ENCODE measurements at places on chromosomes 5 and 9.

GRCh38 chr5:38827525-38827924, 18.3 kb upstream of the OSMR start:
- DNase-seq, result no peak

DNA sequence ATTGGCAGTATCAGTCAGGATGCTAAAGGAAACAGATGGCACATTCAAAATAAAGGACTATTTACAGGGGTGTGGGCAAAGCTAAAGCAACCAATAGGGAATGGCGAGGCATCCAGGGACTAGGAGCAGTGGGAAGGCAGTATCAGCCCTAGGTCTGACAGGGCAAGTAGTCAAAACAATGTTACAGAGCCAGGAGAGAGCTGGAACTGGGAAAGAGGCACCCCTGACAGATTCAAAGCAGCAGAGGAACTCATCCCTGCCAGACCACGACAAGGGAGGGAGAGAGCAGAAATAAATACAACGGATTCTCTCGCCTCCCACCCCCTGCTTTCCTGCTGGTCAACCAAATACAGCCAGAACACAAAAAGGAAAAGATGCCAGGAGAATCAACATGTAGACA, 371.5 kb downstream of the NR2F1-AS1 start:
- DNase-seq, result no peak

- no peak for DNase-seq
These were observed 435.7 kb downstream of the NFIB start for GRCh38 chr9:13878241-13878711.

DNA sequence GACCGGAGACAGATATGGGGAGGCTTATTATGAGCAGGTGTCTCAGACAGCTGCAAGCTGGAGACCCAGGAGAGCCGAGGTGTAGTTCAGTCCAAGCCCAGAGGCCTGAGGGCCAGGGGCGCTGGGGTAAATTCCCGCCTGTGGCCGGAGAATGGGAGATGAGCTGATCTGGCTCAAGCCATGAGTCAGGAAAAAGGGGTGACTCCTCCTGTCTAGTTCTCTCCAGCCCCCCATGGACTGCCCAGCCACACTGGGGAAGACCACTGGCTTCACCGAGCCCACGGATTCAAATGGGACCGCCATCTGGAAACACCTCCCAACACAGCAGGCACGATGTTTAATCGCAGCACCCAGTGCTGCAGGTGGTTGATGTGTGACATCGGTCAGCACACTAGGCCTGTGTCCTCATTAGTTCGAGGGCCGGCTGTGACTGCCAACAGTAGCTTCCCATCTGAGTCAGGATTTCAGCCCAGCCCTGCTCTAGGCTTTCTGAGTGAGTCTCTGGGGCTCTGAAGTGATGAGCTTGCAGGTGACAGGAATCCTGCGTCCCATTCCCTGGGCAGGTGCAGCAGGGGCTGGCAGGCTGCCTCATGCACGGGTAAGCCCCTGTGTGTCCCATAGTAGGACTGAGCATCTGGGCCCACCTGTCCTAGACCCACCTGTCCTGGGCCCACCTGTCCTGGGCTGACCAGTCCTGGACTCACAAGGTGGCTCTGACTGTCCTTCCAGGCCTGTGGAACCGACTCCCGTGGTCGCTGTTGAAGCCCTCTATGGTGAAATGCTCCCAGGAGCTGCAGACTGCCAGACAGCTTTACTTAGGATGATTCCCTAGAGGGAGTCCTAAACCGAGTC, 49.7 kb downstream of the AHRR start:
- no peak for DNase-seq

- no peak for DNase-seq
These were observed 110.9 kb downstream of the ESM1 start for GRCh38 chr5:54874337-54875021.

DNA sequence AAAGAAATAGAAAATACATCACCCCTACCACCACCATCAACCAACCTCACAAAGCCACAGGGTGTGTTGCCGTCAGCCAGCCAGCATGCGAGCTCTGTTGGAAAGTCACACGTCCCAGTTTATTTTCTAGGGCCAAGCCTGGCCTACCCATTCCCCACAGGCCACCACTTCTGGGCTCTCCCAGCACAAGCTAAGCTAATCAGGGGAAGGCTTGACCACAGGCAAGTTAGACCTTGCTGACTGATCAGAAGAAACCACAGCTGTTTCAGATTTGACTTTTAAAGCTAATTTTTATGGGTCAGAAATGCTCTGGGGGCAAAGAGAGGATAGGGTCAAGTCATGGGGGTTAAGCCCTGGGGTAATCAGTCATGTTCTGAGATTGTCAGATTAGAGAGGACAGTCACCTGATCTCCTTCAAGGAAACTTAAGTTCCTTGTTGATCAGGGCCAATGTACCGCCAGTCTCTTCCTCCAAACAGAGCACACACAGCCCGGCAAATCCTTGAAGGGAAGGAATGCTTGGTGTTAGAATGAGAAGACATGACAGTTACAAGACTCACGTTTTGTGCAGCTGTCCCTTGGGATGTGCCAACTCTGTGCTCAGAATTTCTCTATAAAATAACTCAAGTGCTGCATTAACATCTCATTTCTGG, 7.6 kb downstream of the SHB start:
- no peak for DNase-seq

DNA sequence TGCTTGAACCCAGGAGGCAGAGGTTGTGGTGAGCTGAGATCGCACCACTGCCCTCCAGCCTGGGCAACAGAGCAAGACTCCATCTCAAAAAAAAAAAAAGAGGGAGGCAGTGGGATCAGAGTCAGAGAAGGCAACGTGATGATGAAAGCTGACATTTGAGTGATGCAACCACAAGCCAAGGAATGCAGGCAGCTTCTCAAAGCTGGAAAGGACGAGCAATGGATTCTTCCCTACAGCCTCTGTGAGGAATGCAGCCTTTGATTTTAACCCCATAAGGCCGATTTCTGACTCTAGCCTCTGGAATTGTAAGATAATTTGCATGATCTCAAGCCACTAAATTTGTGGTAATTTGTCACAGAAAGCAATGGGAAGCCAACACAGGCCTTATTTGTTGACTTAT, 9.8 kb downstream of the TGFBI start:
- no peak for DNase-seq

DNA sequence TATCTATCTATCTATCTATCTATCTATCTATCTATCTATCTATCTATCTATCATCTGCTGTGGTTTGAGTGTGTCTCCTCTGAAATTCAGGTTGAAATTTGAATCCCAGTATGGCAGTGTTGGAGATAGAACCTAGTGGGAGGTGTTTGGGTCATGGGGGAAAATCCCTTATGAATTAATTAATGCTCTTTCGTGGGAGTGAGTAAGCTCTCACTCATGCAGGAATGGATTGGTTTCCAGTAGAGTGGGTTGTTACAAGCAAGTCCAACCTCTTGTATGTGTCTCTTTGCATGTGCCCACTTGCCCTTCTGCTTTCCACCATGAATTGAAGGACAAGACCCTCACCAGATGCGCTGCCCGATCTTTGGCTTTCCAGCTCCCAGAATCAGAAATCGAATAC, 113.0 kb downstream of the ANXA1 start:
- no peak for DNase-seq

- DNase-seq, result no peak
These were observed 68.8 kb downstream of the ITGA1 start for GRCh38 chr5:52856564-52856963.

DNA sequence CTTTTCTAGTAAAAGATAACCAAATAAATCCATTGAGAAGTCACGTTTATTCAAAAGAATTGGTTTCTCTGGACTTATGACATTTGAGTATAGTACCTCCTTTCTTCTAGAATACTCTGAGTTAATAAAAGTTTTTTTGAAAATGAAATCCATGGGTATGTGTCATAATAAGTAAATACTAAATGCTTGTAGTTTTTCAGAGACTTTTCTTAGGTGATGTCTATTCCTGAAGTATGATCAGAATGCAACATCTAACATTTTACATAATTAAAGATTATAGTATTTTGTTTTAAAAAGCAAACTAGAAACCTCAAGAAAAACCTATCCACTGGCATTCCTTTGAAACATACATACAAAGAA, 63.2 kb downstream of the NFIB start:
- no peak for DNase-seq

DNA sequence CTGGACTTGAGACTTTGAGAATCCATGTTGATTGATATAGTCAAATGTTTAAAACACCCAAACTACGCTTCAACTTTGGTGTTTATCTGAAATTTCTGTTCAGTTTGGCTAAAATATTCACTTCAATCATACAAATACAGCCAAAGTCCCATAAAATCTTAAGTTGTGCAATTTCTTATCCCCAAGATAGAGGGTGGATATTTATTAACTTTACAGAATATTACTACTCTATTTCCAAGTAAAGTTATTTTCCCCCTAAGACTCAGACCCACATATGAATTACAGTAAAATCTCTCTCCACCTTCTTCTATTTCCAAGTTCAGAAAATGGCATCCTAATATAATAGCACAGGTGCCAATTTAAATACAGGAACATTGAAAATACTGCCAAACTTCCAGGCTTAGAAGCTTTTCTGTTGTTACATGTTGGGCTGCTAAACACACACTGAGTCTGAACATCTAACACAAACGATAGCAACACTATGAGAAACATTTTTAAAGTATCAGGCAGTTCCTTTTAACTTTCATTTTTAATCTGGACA, 290.3 kb downstream of the EBF1 start:
- DNase-seq, result no peak

GRCh38 chr5:140575309-140575708, 10.7 kb downstream of the SLC35A4 start:
- DNase-seq, result no peak

GRCh38 chr5:147216552-147217154, 18.2 kb upstream of the STK32A start:
- no peak for DNase-seq

DNA sequence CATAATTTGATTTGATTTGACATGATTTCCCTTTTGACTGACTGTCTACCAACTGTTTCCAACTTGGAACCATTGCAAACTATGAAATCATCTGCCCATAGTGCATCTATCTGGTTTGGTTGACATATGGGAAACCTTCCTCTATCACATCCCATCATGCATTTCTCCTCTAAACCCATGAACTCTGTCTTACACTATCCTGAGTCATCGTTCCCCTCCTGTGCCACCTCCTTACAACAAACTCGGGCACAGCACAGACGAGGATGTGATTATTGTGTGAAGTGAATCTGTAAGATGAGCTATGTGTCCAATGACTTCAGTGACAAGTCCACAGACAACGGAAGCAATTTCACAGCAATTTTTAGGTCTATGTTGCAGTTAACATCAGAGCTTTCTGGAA, 126.1 kb downstream of the NPR3 start:
- DNase-seq, result no peak

- DNase-seq, result no peak
These were observed 358.5 kb downstream of the GADD45G start for GRCh38 chr9:89963280-89963679.

DNA sequence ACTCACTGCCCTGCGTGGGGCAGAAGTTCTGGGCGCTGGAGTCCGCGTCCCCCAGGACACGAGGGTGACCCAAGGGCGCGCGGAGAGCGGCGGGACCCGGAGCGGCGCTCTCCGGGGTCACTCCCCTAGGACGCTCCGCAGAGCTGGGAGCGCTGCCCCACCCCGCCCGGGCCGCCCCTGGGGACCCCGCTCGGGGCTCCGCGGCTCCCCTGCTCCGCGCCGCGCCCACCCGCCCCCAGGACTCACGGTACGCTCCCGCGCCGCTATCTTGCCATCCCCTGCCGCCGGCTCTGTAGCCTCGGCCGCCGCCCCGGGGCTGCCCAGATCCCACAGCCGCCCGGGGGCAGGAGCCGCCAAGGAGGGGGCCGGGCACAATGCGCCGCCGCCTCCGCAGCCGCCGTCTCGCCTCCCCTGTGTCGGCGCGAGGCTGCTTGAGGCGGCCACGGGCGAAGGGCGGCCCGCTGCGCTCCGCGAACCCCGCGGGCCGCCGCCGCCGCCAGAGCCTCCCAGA, 303 bp downstream of the LIFR start:
- no peak for DNase-seq

- DNase-seq, result no peak
These were observed 4.3 kb upstream of the QRFP start for GRCh38 chr9:130900701-130901497.

DNA sequence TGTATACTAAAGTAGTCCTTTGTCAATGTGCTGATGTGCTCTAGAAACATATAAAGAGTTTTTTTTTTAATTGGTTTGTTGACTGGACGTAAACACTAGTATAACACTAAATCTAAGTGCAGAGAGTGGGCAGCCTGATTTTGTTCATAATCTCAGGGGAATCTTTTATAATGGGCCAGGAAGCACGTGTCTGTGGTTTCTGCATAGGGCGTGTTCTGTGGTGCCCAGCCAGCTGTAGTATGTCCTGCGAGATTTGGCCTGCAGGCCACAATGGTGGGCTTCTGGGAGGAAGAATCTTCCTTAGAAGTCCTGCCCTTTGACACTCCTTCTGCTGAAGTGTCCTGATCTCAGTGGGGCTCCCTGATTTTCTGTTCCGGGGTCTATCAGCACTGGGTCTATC, 49.0 kb upstream of the DHFR start:
- DNase-seq, result no peak

GRCh38 chr5:3345195-3345594, 250.4 kb upstream of the IRX1 start:
- no peak for DNase-seq

DNA sequence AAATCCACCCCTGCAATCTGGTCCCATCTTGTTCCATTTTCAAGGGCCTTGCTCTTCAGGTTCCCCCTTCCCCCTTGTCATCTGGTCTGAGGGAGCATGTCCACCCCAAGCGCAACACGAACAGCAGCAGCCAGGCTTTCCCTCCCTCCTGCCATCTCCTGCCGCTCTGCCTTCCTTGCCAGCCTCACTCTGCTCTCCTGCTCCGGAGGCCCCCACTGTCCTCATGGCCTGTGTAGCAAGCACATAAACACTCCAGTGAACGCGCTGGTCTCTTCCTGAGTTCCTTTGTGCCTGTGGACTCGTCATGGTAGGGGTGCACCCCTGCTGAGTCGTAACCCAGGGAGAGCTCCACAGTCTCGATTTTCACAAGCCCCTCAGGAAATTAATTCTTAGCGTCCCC, 29.9 kb downstream of the TENT4A start:
- no peak for DNase-seq

DNA sequence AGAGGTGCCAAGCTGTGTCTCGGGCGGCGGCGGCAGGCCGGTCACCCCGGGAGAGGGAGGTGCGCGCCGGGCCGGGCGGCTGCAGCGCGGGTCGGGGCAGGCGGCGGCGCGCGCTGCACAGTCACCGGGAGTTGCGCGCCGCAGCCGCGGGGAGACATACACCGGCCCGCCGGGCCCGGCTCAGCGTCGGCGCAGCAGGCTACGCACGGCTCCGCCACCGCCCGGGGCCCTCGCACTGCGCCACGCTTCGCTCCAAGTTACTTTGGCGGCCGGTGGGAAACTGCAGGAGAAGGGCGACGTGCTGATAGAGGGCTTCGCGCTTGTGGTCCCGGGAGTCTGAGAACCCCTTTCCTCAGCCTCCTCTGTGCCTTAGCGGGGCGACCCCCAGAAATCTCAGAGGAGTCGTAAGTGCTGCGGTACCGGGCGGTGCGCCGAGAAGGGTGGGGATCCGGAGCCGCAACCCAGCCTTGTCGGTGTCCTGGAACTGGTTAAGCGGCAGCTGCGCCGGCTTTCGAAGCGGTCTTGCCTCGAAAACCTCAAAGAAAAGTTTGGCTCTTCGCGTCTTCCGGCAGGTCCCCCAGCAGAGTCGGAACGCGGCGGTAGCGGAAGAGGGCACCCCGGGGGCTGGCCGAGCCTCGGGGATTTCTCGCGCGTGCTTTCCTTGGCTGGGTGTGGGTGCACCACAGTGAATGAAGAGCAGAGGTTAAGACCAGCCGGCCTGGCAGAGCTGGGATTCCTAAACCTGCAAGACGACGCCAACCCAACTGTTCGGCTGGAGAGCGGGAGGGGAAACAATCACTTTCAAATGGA, at the start of gene EFNA5:
TSS of gene EFNA5 (minus strand) at position 6 of the 810 bp plus-strand sequence.
- DNase-seq, result no peak

Data from HS-27A (cell line).